ENCODE measurements at places on chromosomes 7 and 10.
A peak's percentile ranks its signal among the peaks of the same experiment; 100 is the strongest.

GRCh38 chr10:43778571-43778970 is 129.9 kb upstream of the ZNF32 start:
- no peak for DNase-seq

GRCh38 chr7:36058020-36058592 is 94.9 kb upstream of the EEPD1 start:
- no peak for DNase-seq

DNA sequence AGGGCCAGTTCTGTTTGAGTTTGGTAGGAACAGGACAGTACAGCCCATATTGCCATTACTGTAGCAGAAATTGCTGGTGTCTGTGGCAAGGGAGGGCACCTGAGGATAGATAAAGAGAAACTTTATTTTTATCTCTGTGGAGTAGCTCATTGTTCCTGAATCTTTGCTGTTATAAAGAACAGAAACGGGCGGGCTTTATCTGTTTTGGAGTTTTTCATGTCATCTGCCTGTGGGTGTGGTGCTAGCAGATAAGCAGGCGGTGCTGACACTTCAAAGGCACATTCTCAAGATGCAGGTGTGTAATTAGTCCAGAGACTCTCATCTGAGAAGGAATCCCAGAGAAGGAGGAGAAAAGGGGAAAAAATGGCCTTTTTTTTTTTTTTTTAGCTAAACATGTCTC is 11.5 kb downstream of the ZNF273 start:
- no peak for DNase-seq

DNA sequence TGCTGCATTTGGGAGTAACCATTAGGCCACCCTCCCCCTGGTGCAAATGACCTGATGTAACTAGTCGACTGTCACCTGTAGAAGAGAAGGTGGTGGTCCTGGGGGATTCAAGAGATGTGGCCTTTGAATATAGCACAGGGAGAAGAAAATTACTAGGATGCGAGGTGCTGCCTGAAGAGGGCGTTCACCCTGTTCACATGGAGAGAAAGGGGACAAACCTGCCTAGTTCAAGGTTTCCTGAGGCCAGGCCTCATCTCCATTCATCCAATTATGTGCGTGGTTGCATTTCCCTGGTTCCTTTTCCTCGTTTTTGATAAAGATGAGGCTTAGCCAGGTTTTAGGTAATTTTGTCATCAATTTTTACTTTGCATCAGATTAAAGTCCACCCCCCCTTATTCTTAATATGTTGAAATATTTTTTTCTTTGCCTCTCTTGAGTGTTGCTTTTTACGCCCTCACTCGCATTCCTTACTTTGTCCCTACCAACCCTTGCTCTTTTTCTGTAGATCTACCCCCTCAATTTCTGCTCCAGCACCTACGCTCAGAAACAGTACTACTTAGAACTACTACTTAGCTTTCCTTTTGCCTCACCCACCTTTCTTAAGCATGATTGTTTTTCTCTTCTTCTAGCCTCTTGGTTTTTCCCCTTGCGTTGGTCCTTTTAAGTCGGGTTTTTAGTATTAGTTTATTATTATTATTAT is 13.7 kb downstream of the CLCN1 start:
- DNase-seq, result no peak

DNA sequence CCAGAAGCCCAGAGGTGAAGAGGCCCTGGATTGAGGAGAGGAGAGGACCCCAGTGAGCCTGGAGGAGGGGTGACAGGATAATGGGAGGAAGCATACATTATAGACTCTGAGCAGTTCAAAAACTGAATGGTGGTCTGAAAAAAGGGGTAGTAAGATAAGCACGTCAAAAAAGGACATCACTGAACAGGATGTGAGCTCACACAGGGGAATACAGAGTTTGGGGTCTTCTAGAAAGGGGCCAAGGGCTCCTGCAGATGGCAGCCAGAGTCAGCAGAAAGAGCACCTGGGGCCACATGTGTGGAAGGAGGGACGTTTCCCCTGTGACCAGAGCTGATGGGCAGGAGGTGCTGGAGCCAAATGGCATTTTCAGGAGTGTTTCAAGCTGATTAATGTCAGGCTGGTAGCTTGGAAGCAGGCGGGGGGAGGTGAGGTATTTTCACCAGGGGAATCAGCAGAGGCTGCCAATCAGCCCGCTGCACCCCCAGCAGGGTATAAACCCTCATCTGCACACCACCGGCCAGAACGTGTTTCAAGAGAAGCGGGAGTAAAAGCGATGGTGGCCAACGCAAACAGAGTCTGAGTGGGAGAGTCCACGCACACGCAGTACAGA is 85.8 kb downstream of the TNS3 start:
- DNase-seq, result no peak

- no peak for DNase-seq
These were observed 76.9 kb downstream of the SLC13A1 start for GRCh38 chr7:123122916-123123315.

- no peak for DNase-seq
These were observed 14.8 kb upstream of the SH2D4B start for GRCh38 chr10:80522756-80523363.

GRCh38 chr7:82760074-82760473 is 316.5 kb upstream of the CACNA2D1 start:
- no peak for DNase-seq

DNA sequence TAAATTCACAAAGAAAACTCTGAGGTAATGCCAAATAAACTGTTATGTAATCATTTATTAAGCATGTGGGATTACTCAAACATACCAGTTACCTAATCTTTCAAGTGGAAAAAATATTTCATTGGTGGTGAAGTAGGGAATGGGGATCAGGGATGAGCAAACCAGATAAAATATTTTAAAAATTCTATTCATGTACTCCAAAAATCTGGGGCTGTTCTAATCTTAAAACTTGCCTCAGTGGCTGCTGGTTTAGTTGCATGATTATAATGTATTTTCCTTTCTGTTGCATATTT is 19.5 kb downstream of the LMOD2 start:
- DNase-seq, result no peak

- no peak for DNase-seq
These were observed 10.1 kb downstream of the PNLIP start for GRCh38 chr10:116555880-116556279.

DNA sequence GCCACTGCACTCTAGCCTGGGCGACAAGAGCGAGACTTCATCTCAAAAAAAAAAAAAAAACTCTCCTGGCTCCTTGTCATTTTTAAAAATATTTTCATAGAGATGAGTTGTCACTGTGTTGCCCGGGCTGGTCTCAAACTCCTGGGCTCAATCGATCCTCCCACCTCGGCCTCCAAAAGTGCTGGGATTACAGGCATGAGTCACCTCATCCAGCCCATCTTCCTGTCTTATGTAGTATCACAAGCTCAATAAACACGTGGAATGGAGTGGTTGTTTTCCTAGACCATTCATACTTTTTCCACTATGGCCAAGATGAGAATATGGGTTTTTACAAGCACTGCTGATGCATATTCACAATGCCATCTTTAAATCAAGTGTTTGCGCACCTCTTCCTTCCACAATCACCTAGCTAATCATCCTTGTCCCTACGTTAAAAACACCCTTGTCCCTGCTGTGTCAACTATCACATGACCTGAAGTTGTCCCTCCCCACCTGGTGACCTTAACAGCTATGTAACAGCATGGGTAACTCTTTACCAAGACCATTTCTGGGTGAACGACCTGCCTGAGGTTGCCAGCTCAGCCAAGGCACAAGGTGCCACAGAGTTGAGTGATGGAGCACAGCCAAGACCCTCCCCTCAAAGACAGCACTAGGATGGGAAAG is 21.3 kb downstream of the DLG5 start:
- no peak for DNase-seq

DNA sequence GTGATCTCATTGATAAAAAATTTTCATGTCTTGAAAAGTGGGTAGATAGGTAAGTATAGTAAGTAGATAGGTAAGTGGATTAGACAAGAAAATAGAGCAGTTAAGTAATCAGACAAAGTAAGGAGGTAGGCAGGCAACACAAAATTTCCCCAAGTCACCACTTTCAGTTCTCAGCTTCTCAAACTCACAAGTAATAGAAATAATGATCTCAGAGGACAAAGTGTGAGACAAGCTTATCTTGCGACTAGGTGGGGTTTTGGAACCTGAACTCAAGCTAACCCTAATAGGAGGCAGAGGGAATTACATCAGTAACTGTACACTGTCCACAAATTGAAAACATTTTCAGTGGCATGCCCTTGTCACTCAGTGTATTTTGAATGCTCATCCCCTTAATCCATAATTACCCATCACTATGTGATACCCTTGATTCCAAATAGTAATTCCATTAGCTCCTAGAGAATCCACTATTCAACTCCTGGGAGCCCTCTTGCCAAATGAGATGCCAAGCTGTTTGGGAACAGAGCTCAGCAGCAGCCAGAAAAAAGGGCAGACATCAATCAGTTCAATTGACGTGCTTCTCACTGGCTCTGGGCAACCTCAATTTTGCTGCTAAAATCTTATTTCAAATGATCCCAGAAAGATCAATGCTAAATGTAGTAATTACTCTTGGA is 703.2 kb downstream of the XPNPEP1 start:
- no peak for DNase-seq

- DNase-seq, result no peak
These were observed 86.9 kb downstream of the DAGLB start for GRCh38 chr7:6360841-6361240.

DNA sequence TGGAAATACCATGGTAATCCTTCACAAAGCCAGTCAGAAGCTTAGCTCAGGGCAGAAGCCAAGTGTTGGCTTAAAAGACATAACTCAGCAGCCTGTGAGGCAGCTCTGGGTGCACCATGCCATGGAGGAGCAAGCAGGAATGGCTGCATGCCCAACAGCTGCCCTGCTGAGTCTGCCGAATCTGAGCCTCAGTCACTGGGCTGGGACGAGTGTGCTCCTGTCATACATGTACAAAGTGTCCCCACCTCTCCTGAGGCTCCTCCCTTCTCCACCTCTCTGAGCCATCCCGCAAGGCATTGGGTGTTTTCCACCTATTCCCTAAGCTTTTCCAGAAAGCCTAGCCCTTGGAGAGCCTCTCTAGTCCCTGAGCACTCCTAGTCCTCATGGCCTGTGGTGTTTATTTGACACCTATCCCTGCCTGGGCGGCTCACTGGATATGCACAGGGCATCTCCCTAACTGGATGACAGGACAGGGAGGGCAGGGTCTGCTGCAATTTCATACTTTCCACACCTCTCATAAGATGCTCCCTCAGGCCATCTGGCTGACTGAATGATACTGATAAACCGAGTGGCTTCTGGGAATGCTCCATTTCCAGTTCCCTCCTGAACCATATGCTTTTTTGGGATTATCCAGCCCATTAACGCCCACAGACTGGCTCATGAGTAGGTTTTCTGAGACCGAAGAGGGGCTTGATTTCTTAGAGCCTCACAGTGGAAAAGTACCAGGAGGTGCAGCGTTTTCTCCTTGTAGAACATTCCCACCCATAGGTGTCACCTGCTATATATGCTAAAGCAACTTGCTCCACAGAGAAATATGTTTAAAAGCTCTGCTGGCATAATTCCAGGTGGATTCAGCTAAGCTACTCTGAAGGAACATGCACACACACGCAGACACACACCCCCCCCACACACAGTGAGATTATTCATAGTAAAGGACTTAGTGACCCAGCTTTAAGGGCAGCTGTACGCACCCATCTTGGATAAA is 199.3 kb downstream of the SNX10 start:
- no peak for DNase-seq

DNA sequence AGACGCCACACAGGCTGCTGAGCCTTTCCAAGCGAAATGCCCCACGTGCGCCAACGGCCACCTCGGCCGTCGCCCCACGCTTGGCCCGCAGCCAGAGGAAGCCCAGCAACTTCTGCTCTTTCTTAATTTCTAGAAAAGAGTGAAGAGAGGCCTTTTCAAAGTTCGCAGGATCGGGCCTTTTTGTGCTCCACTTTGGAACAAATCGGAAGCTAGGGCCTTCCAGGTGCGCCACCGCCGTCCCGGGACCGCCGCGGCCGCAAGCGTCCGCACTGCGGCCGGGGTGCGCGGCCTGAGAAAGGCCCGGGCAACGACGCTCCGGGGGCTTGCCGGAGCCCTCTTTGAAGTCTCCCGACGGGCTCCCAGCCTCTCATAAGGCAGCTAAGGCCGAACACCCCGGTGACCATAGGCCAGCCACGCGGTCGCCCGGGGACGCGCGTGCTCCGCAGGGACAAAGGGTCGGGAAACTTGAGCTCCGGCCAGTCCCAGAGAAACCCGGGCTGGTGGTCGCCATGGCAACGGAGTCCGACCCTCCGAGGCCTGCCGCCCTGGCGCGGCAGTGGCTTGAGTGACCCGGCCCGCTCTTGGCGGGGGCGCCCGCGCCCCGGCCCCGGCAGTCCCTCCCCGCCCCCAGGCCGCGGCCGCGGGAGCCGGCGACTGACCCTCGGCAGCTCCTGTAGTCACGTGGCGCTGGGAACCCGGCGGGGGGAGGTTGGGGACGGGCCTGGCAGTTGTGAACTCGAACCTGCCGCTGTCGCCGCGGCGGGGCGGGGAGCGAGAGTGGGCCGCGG is at the start of gene REPIN1:
REPIN1 (plus strand) TSS at position 727 of the 788 bp plus-strand sequence. CDS start 890 bp downstream, outside the sequence.
- DNase-seq, result peak; percentile 82

DNA sequence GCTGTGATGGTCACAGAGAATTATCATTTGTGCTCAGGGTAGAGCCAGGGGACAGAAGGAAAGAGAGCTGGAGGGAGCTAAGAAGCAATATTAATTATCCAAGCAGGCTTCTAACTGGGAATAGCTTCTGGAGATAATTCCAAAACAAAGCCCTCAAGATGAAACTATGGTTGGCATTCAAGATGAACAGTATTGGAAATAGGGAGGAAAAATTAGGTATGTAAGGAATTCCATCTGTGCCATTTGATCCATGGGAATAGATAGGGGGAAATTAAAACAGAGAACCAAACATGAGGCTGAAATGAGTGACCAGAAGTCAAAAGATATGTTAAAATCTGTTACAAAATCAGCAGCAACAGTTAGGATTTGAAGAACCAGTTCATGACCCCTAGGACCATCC is 75.3 kb downstream of the NDUFB2 start:
- DNase-seq, result no peak

- peak; percentile 47 for DNase-seq
These were observed at the start of gene GPR158 for GRCh38 chr10:25174461-25175230. Gene GPR158 (plus strand): TSS chr10:25175001. CDS start chr10:25175421, 420 bp downstream.

- no peak for DNase-seq
These were observed 54.4 kb upstream of the PDSS1 start for GRCh38 chr10:26642896-26643653.

- no peak for DNase-seq
These were observed 94.9 kb downstream of the SFMBT2 start for GRCh38 chr10:7315906-7316305.

DNA sequence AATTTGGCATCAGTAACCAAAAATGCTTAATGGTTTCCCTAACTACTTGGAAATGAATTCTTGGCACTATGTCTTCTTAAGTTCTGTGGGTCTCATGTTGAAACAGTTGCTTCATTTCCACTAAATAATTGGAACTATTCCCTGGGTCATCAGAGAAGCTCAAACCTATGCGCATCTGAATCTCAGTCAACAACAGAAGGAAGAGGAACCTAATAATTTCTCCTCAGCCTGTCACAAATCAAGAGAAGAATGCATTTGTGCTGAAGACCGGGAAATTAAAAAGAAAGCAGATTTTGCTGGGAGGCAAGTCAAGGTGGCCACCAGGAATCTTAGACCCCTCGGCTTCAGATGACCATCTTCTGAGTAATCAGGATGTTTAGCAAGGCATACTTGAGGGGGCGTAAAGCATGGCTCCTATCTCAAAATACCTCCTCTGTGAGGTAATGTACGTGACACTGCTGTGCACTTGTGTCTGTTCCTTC is 41.4 kb downstream of the TOMM7 start:
- DNase-seq, result no peak

GRCh38 chr10:1346201-1346600 is 290.0 kb downstream of the WDR37 start:
- no peak for DNase-seq

- DNase-seq, result no peak
These were observed 3.1 kb upstream of the CAPZA2 start for GRCh38 chr7:116859323-116859722.

GRCh38 chr10:4902571-4903011 is 60.6 kb upstream of the AKR1C1 start:
- no peak for DNase-seq

- DNase-seq, result no peak
These were observed 12.5 kb upstream of the SFRP5 start for GRCh38 chr10:97784200-97784810.
